ENCODE measurements at places on chromosomes 4 and X.

GRCh38 chr4:174550541-174550940 is 28.3 kb upstream of the HPGD start:
- no peak for DNase-seq

GRCh38 chr4:89640620-89641366 is 196.2 kb downstream of the SNCA start:
- DNase-seq, result no peak

GRCh38 chrX:103669745-103670144 is 16.8 kb downstream of the MORF4L2 start:
- no peak for DNase-seq

DNA sequence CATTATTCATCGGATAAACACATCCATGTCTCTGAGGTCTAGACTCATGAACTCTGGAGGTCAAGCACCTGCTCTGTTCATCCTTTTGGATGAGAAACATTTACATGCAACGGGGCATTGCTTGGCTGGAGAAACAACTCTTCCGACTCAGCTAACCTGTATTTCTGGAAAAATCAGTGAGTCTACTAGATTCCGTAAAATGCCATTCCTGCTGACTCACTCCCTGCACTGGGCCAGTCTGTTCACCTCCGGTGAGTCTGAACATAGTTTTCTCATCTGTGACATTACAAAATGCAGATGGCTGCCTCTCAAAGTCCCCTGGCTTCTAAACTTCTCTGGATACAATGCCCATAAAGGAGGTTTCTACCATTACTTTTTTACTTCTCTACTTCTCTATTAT is 185.7 kb upstream of the HS3ST1 start:
- DNase-seq, result no peak

- DNase-seq, result no peak
Observed at GRCh38 chrX:138710866-138711341, 613 bp downstream of the FGF13 start.

GRCh38 chr4:175827516-175827915 is 15.5 kb upstream of the GPM6A start:
- no peak for DNase-seq

GRCh38 chrX:22389556-22390179 is 117.0 kb downstream of the CBLL2 start:
- DNase-seq, result no peak

- DNase-seq, result no peak
Observed at GRCh38 chr4:38154252-38154651, 194.1 kb downstream of the PTTG2 start.

- DNase-seq, result no peak
Observed at GRCh38 chr4:114677346-114677979, 78.9 kb downstream of the UGT8 start.
